SHP77 treated with DMSO at 0.1 percent for 48 hours (cell line): ENCODE measurements at places on chromosomes 12 and 14.
A peak's percentile ranks its signal among the peaks of the same experiment; 100 is the strongest.

- DNase-seq: no peak
Observed at GRCh38 chr12:54298904-54299303, 1.9 kb downstream of the NFE2 start.

GRCh38 chr12:4379405-4379804 lies at the start of gene FGF23:
FGF23 (minus strand) TSS chr12:4379712; CDS start chr12:4379582, 130 bp downstream.
- no peak for DNase-seq

GRCh38 chr14:100052819-100053218 lies 12.4 kb upstream of the EVL start:
- no peak for DNase-seq

DNA sequence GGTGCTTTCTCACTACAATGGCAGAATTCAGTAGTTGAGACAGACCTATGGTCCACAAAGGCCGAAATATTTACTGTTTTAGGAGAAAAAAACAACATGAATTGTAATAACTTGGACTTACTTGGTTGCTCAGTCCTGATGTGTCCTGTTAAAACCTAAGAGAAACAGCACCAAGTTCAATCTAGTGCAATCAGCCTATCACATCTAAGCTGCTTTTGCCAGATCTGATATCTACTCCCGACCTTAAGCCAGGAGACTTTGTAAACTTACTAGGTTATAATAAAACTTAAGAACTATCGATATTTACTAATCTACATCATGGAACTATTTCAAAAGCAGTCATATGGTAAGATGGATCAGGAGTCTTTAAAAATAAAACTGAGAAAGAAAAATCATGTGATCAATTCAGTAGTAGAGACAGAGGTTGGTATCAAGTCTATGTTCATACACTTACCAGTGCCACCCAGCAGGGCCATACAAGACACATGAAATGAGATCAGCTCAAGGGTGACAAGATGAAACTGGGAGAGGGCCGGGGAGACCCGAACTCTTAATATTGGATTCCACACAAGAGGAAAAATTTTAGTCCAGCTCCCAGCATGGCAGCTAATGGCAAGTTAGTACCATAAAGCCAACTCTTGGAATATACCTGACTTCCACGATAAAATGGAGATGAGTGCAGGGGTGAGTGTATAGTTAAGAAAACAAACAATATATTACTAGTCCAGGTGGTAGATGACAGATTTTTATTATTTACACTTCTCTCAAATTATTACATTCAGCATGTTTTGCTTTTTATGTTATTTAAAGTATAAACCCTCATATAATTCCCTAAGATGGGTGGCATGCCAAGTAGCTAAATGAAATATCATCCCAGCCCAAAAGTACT lies 27.5 kb downstream of the NUDT4 start:
- DNase-seq: no peak

- DNase-seq: no peak
Observed at GRCh38 chr14:57254884-57255283, 13.8 kb downstream of the EXOC5 start.

DNA sequence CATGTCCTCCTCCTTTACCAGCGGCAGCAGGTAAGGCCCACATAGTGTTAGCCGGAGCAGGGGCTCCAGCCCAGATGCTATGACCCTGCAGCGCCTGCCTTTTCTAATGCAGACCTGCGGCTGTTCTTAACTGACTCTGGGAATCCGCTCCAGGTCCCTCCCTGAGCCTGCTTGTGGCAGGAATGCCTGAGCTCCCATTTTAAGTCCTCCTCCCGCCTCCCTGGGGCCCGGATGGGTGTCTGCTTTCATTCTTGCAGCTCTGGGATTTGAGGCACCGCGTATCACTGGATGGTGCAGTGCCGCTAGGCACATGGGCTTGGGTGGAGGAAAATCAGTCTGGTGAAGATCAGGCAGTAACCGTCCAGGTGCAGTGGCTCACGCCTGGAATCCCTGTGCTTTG lies 7.6 kb downstream of the TSPAN9 start:
- DNase-seq: no peak

- no peak for DNase-seq
Observed at GRCh38 chr12:88303335-88303734, 161.2 kb downstream of the TMTC3 start.

- no peak for DNase-seq
Observed at GRCh38 chr14:74979442-74980397, 23.0 kb upstream of the EIF2B2 start.

DNA sequence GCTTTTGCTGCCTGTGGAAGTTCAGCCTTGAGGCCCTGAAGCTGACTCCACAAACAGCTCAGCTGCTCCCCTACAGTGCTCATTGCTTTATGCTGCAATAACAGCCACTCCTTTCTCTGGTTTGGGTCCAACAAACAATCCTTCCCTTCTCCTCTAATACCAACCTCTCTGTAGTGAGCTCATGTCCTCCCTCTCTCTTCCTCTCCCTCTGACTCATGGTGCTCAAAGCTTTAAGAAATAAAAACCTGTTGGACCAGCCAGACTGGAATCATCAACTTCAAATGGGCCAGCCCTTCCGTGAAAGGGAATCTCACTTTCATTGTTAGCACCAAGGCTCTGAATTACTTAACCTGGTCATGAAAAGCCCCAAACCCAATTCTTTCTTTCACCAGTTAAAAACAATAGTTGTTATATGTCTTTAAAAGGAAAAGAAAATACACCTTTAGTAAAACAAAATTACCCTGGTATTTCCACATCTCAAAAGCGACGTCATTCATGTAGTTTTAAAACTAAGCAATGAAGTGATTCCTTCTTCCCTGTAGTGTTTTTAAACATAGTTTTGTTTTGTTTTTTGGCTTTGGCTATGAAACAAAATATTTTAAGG lies 126.4 kb downstream of the DUSP6 start:
- DNase-seq: no peak

DNA sequence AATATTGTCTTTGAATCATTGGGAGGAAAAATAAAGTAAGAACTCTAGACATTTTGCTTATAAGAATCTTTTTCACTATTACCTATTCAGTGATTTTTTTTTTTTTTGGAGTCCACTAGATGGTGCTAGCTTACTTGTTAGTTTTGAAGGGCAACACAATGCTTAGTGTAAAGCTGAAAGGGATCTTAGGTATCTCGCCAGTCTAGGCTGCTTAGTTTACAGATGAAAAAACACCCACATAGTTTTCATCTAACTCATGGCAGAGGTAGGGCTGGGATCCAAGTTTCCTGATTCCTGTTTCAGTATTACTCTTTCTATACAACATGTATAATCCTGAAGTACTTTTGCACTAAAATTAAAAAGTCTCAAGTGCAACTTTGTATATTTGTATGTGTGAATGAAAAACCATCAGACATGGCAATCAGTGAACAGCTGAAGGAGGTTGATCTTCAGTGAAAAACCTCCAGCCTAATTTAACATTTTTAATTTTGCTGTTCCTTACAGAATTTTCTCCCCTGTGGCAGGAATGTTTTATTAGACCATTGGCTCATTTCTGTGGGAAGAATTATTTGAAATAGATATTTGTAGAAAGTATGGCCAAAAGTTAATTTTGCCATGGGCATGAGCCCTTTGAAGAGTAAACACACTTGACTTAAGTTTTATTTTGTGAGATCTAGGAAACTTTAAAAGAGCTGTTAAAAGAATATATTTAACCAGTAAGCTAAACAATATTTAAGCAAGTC lies 40.7 kb downstream of the LRRIQ1 start:
- DNase-seq: peak; percentile 44

DNA sequence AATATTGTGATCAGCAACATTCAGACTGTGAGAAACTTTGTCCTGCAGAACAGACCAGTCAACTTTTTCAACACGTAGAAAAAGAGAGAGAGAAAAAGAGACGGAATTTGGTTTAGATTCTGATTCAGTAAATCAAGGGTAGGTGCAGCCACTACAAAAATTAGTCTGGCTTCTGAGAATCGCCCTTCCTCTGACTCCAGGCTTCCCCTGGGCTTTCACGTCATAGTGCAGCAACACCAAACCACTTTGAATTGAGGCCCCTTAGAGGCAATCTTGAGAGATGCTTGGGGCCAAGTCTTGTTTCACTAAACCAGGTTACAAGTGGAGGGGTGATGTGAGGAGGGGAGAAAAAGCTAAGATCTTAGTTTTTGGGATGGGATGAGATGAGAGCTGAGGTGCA lies 37.5 kb upstream of the PTGR2 start:
- DNase-seq: no peak

DNA sequence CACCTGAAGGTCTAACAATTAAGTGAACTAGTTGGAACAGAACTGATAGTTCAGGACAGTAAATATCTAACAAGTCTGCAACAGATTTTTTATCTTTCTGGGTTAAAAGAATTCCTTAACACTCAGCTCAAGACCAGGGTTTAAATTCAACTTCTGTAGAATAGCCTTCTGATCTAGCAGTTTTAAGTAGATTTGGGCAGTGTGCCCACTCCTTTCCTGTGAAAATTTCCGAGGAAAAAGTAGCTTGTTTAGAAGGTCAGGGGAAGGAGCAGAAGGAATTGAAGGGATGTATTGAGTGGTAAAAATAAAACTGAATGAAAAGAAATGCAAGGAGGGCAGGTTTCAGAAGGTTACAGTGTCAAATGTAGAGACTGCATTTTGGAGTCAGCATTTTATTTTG lies 45.8 kb downstream of the ATL1 start:
- no peak for DNase-seq

DNA sequence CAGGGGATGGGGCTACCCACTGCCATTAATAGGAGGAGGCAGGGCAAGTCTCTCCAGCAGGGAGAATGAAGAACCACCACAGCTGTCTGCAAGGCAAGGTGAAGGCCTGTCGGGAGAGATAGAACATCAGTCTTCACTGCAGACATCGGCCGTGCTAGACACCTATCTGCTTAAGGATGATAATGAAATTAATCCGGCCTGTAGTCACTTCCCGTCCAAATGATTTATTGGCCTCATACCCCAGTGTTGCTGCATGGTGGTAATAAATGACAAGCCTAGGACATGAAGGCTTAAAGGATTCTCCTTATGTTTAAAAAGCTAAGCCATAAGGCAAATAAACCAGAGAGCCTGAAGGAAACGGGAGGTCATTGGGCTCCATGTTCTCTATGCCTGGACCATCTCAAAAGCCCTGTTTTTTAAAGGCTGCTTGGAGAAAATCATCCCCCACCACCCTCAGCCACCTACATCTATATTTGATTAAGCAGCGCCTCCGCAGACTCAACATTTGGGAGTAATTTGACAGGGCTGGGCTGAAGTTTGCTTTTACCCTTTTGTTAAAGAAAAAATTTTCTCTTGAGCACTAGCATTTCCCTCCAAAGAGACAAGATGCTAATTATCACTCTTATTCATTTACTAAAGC lies 137.7 kb downstream of the PLXNC1 start:
- no peak for DNase-seq

DNA sequence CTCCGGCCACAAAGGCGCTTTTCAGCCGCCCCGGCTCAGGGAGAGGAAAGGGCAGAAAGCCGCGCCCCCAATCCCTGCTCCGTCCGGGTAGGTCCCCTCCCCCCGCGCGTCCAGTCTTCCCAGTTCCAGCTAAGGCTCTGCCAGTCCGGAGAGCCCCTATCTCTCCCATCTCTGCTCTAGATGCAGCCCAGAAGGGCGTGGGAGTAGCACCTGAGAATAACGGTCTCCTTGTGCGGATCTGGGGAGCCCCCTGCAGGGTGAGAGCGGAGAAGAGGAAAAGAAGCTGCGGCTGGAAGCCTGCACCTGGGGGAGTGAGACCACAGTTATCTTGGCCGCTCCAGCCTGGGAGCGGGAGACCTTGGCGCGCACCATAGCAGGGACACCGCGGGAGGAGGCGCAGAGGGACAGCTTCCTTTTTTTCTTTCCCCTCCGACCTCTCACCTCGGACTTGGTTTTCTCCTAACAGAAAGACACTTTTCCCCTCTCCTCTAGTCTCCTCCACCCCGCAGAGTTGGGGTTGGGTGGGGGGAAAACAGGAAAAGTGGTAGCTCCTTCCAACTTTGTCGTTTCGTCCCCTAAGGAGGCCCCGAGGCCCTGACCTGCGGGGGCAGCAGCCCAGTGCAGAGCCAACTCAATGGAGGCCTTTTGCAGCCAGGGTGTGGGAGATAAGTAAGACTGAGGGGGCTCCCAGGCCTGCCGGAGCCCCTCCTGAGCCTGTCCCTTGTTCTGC lies 2.4 kb downstream of the DHH start:
- DNase-seq: no peak

GRCh38 chr14:101481557-101481956 lies 79.7 kb upstream of the DIO3 start:
- no peak for DNase-seq

GRCh38 chr12:90037740-90038139 lies 329.1 kb upstream of the ATP2B1 start:
- DNase-seq: no peak

- DNase-seq: no peak
Observed at GRCh38 chr14:22185191-22185590, 403.8 kb downstream of the DAD1 start.

DNA sequence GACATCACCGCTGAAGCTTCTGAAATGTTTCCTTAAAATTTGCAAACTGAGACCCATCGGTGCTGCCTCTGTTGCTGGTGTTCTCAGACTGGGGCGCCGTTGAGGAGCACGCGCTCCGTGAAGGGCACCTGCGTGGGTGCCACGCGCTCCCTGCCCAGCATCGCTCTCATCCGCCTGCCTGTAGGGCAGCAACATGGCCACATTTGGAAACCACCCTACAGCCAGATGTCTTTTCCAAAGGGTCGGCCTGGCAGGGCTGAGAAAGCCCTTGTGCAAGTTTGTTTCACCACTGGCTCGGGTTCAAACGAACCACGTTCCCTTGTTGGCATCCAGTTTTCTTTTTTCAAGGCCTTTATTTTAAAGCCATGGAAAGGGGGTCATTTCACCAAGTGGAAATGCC lies 13.9 kb downstream of the ADGRD1 start:
- no peak for DNase-seq

DNA sequence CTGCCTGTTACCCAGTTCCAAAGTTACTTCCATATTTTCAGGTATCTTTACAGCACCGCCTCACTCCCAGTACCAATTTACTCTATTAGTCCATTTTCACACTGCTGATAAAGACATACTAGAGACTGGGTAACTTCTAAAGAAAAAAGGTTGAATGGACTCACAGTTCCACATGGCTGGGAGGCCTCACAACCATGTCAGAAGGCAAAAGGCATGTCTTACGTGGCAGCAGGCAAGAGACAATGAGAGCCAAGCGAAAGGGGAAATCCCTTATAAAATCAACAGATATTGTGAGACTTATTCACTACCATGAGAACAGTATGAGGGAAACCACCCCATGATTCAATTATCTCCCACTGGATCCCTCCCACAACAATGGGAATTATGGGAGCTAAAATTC lies 9.8 kb downstream of the AREL1 start:
- no peak for DNase-seq

GRCh38 chr14:100673807-100674154 lies 52.9 kb upstream of the DLK1 start:
- peak; percentile 33 for DNase-seq

- DNase-seq: no peak
Observed at GRCh38 chr12:3537719-3538465, 46.9 kb downstream of the PRMT8 start.

GRCh38 chr14:94686511-94687160 lies 74.4 kb downstream of the SERPINA3 start:
- no peak for DNase-seq
